ENCODE measurements at places on chromosomes 6 and 20. TPM values are rescaled to one million over a fixed set of nuclear protein-coding genes. Genes with fewer than 3 reads are reported as not detected.

DNA sequence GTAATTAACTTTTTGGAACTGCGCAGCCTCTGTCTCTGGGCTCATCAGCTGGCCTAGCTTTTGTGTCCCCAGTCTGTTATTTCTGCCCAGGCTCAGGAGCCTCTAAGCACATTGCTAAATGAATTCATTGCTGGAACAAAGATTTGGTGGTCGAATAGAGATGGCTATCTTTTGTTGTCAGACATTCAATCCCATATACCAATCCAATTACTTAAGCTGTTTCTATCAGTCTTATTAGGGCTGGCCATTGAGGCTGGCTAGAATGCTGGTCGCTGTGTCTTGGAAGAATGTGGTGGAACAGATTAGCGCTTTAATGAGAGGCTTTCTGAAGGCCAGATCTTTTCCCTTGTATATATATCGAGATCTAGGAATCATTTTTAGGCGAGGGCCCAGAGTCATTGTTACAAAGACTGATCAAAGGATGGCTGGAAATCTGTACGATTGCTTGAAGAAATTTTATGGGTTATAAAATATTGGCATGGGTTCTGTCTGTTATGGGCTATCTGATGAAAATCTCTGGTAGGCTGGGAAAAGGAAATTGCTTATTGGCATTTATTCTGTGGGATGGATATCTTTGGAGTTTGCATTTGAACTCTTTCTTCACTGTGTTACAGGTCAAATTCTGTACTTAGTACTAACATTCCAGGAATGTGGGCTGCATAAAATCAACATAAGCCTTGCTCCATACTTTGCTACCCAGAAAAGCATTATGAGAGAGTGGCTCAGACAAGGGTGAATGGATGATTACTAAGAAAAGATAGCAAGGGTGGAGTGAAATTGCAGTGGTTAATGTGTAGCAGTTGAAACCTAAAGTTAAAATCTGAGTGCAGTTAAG is 34.8 kb upstream of the JAG1 start:
- H3K27me3 ChIP-seq: no peaks in the 10 kb centered on the region
- no peak overlapping the region for H3K27ac ChIP-seq
- no peak for DNase-seq
- no peaks in the 10 kb centered on the region for H3K36me3 ChIP-seq
- no peaks in the 10 kb centered on the region for H3K4me1 ChIP-seq

- no peaks in the 10 kb centered on the region for H3K36me3 ChIP-seq
- DNase-seq: peak; percentile 64
- no peaks in the 10 kb centered on the region for H3K27me3 ChIP-seq
Measured at GRCh38 chr6:52102405-52102804, 15.0 kb upstream of the PKHD1 start.

- no peaks in the 10 kb centered on the region for H3K27me3 ChIP-seq
- no peak overlapping the region for H3K27ac ChIP-seq
- H3K36me3 ChIP-seq: no peaks in the 10 kb centered on the region
- no peak overlapping the region for H3K4me3 ChIP-seq
- DNase-seq: no peak
Measured at GRCh38 chr6:123014835-123015234, 18.8 kb downstream of the CLVS2 start.

DNA sequence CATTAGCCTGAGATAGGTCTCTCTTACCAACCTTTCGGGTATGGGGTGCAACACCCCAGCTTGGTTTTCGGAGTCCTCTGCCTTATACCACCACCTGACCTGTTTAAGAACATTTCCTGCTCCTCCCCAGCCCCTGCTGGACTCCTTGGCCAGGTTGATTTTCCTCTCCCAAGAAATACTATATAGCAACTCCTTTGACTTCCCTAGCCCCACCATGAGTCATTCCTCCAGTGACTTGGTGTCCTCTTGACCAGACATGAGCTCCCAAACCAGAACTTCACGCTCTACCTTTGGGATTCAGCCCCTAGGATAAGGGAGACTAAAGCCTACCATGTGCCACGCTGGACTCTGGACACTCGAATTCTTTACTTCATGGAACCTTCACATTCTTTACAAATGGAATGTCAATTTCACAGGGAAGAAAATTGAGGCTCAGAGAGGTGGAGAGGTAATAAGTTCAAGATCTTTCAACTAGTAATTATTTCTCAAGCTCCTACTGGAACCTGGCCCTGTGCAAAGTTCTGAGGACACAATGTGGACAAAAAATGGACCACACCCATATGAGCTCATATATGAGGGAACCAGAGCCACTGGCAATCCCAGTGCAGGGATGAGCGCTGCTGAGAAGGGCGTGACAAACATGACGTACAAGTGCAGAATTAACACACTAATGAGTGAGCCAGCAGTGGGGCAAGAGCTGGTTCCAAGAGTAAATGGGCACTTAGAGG is 48.2 kb downstream of the SIRPA start:
- no peaks in the 10 kb centered on the region for H3K36me3 ChIP-seq
- DNase-seq: peak; percentile 64
- no peak overlapping the region for H3K27ac ChIP-seq
- no peak overlapping the region for H3K4me3 ChIP-seq

DNA sequence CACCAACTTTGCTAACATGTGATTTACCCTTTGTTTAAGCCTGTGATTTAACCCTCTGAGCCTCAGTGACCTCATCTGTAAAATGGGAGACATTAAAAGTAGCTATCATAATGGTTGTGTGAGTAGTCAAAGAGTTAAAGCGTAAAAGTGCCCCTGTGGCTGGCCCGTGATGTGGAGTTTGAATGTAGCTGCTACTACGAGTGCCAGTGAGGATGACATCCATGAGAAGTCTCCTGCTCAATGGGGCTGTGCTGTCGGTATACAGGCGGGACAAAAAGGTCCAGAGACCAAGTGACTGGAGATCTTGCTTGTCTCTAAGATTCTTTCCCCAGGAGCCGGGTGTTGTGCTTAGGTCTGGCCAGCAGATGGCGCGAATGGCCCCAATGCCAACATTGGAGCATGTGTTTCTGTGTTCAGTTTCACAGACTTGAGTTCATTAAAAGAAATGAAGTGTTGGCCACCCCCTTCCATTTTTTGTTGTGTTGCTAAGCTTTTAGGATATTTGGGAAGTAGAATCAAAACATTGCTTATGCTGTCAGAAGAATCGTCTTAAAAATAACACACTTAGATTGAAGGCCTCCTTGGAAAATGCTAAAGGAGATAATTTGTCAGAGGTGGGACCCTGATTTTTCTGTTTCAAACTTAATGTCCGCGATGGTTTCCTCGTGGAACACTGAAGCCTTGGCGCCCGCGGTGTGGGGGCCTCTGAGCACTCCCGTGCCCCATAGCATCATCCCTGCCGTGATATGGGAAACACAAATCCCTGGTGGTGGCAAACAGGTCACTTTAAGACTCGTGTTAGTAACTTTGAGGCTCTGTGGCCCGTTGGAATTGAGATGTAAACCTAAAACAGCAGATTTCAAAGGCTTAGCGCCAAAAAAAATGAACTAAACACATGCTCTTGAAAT is 9.3 kb upstream of the RBM38 start:
- peak; percentile 90 for DNase-seq
- H3K27ac ChIP-seq: no peak overlapping the region
- no peaks in the 10 kb centered on the region for H3K27me3 ChIP-seq
- no peak overlapping the region for H3K4me3 ChIP-seq

GRCh38 chr6:144411531-144412165 is 126.5 kb downstream of the UTRN start:
- H3K27ac ChIP-seq: no peak overlapping the region
- H3K36me3 ChIP-seq: no peaks in the 10 kb centered on the region
- H3K4me3 ChIP-seq: no peak overlapping the region
- no peaks in the 10 kb centered on the region for H3K27me3 ChIP-seq
- H3K4me1 ChIP-seq: peaks cover 18% of the 10 kb centered on the region

DNA sequence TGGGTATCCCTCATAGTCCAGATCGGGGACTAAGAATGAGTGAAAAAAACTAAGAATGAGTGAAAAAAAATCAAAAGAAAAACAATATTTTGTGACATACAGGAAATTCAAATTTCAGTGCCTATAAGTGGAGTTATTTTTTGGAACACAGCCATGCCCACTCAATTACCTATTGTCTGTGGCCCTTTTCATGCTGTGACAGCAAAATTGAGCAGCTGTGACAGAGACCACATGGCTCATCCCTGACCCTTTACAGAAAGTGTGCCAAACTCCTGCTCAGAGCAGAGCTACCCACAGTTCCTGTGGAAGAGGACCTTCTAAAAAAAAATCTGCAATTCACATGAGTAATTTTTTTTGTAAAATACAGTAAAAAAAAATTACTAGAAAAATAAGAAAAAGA is 1.4 kb downstream of the NCR2 start:
- no peaks in the 10 kb centered on the region for H3K27me3 ChIP-seq
- H3K4me3 ChIP-seq: no peak overlapping the region
- H3K4me1 ChIP-seq: no peaks in the 10 kb centered on the region
- no peak overlapping the region for H3K27ac ChIP-seq
- DNase-seq: no peak
- H3K36me3 ChIP-seq: no peaks in the 10 kb centered on the region

- no peak overlapping the region for H3K4me3 ChIP-seq
- H3K27me3 ChIP-seq: no peaks in the 10 kb centered on the region
- H3K4me1 ChIP-seq: no peaks in the 10 kb centered on the region
- no peak for DNase-seq
- no peak overlapping the region for H3K27ac ChIP-seq
- peaks cover 2% of the 10 kb centered on the region for H3K36me3 ChIP-seq
Measured at GRCh38 chr20:33622705-33623365, 39.3 kb upstream of the C20orf144 start.

DNA sequence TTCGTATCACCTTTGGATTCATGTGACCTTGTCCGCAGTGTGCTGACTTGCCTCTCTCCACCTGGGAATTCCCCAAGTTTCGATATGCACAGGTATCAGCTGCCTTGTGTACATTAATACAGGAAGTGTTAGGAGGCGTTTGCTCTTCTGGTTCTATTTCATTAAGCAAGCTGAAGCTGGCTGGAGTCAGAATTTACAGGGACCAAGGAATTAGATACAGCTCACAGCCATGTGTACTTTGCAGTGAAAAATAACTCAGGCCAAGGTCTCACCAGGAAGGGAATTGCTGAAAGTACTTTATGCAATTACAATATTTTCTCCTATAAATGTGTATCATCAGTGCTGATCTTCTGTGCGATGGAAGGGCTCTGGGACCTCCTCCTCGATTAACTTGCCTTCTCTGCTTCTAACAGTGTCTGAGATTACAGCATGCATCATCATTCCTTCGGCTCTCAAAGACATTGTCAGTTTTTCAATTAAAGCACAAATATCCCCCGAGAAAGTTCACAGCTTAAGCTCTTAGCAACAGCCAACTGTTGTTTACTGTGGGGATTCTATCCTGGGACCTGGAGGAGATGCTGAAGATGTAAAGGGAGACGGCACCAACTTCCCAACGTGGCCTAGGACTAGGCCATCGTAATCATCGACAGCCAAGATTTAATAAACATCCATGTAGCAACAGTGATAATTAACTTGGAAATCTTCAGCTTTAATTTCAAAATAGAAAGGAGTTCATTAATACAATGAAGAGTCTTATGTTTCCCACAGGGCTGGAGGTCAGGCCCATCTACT is 13.8 kb upstream of the TIAM2 start:
- no peak overlapping the region for H3K4me3 ChIP-seq
- H3K27ac ChIP-seq: no peak overlapping the region
- no peak for DNase-seq
- no peaks in the 10 kb centered on the region for H3K36me3 ChIP-seq
- no peaks in the 10 kb centered on the region for H3K27me3 ChIP-seq

GRCh38 chr20:14454296-14454695 is 116.9 kb upstream of the FLRT3 start:
- no peak overlapping the region for H3K27ac ChIP-seq
- no peak overlapping the region for H3K4me3 ChIP-seq
- no peak for DNase-seq

- DNase-seq: no peak
- peaks cover 23% of the 10 kb centered on the region for H3K4me1 ChIP-seq
- H3K27ac ChIP-seq: peak overlapping the region; percentile 98
- no peaks in the 10 kb centered on the region for H3K27me3 ChIP-seq
Measured at GRCh38 chr6:145736661-145737144, 1.4 kb upstream of the EPM2A start.

- H3K4me3 ChIP-seq: no peak overlapping the region
- no peaks in the 10 kb centered on the region for H3K27me3 ChIP-seq
- no peak for DNase-seq
- H3K4me1 ChIP-seq: no peaks in the 10 kb centered on the region
- no peak overlapping the region for H3K27ac ChIP-seq
- H3K36me3 ChIP-seq: no peaks in the 10 kb centered on the region
Measured at GRCh38 chr6:105036351-105036750, 79.4 kb downstream of the LIN28B start.

DNA sequence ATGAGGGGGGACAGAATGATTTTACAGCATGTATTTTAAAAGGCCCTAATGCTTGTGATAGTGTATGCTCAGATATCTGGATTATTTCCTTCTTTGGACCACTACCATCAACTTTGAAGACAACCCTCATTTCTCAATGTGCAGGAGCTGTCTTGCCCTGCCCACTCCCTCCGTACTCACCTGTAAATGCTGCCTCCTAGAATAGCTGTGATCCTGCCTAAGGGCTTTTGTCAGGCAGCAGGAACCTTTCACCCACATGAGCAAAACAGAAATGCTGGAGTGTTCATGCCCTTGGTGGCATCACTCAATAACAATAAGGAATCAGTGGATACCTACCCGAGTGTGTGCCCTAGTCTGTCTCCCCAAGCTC is 723.6 kb upstream of the FLRT3 start:
- no peak overlapping the region for H3K27ac ChIP-seq
- no peak overlapping the region for H3K4me3 ChIP-seq
- no peaks in the 10 kb centered on the region for H3K4me1 ChIP-seq
- no peak for DNase-seq

DNA sequence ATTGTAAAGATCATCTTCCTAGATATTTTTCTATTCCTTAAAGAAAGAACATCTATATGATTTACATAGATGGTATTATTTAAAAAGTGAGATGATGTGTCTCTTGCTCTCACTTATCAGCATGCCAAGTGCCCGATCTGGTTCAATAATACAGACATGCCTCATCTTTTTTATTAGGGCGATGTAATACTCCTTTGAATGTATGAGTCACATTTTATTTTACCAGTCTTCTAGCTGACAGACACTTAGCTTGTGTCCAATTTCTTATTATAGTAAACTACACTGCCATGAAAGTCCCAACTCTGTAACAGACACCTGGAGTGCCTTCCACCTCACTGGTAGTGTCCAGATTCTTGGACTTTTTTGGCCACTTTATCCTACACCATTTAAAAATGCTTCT is 586.6 kb upstream of the BTBD3 start:
- no peaks in the 10 kb centered on the region for H3K36me3 ChIP-seq
- DNase-seq: no peak
- H3K27ac ChIP-seq: peak overlapping the region; percentile 40
- no peak overlapping the region for H3K4me3 ChIP-seq
- no peaks in the 10 kb centered on the region for H3K27me3 ChIP-seq
- H3K4me1 ChIP-seq: no peaks in the 10 kb centered on the region

Gene HLA-DQB1
- 4.4 TPM for total RNA-seq

Gene CLVS2
- 2.5 TPM for total RNA-seq
